G401 (cell line): ENCODE measurements at places on chromosomes 6 and 20.

GRCh38 chr6:90413396-90413795 is 116.8 kb upstream of the BACH2 start:
- DNase-seq: no peak

GRCh38 chr6:130018744-130019325 is 454 bp downstream of the L3MBTL3 start:
- no peak for DNase-seq

DNA sequence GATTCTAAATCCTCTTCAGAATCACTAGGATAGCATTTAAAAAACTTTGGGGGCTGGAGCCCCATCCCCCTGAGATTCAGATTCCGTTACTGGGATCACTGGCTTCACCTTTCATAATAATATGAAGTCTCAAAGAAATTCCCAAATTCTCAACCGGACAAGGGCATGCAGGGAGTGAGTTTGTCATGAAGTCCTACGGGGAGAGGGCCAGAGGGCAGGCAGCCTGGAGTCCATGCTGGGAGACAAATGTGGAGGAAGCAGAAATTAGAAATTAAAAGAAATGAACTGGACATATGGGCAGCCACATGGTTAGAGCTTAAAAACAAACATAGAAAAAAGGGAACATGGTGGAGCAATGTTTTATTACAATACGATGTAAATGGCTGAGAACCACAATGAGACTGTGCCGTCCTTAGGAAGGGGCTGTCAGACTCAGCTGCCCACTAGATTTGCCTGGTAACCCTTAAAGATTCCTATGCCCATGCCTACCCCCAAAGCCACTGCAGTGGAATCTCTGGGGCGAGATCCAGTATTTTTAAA is 142.6 kb downstream of the CEBPB start:
- DNase-seq: no peak

GRCh38 chr20:62051144-62051543 is 14.5 kb downstream of the TAF4 start:
- no peak for DNase-seq

- DNase-seq: no peak
These were observed 132.3 kb downstream of the TINAG start for GRCh38 chr6:54440549-54440948.

GRCh38 chr6:155200012-155200411 is 63.8 kb upstream of the CLDN20 start:
- no peak for DNase-seq

DNA sequence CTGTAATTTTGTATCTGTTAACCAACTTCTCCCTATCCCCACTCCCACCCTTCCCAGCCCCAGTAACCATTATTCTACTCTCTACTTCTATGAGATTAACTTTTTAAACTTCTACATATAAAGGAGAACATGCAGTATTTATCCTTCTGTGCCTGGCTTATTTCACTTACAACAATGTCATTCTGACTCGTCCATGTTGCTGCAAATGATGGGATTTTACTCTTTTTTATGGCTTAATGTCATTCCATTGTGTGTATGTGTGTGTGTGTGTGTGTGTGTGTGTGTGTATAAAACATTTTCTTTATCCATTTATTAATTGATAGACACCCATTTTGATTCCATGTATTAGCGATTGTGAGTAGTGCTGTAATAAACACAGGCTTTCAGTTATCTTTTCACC is 76.1 kb downstream of the COL19A1 start:
- DNase-seq: no peak

GRCh38 chr6:34554291-34555006 is 1.7 kb downstream of the SPDEF start:
- DNase-seq: no peak

- peak; percentile 82 for DNase-seq
These were observed 757 bp downstream of the RAET1E start for GRCh38 chr6:149897015-149897697.

DNA sequence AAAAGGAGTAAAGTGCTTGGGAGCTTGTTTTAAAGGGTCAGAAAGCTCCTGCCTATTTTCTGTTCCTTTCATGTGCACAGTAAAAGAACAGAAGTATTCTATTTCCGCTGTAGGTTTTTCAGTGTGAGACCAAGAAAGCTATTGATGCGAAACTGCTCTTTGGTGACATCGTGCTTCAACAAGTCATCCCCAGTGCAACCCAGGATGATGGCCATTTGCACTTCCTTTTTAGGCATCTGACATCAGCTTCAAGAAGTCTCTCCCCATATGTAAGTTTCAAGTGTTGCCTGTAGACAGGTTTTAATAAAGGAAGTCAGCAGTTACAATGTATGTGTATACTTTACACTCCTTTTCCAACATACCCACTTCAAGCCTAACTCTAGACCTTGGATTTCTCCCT is 131.6 kb downstream of the RFX6 start:
- DNase-seq: no peak

- no peak for DNase-seq
These were observed 46.7 kb upstream of the EPB41L1 start for GRCh38 chr20:36107881-36108280.

DNA sequence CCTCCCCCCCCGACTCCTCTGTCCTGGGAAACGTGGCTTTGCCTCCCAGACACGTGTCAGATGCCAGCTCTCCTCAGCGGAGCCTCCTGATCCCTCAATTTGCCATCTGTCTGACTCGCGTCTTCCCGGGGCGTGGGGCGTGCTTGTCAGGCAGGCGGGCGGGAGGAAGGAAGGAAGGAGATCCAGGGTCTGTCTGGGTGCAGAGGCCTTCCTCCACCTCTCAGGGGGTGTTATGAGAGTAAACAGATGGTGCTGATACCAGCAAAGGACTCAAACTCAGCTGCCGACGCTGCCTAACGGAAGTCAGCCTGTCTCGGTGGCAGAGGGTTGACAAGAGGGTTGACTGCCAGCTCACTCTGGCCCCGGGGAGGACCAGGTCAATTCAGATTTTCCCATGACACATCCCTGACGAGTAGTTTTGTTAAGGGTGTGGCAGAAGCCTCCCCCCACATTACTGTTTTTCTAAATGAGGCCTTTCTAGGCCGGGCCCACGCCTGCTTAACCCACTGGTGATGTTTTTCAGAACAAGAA is 17.0 kb downstream of the UQCC2 start:
- DNase-seq: peak; percentile 89

GRCh38 chr20:41505184-41505583 is 113.0 kb downstream of the CHD6 start:
- no peak for DNase-seq

DNA sequence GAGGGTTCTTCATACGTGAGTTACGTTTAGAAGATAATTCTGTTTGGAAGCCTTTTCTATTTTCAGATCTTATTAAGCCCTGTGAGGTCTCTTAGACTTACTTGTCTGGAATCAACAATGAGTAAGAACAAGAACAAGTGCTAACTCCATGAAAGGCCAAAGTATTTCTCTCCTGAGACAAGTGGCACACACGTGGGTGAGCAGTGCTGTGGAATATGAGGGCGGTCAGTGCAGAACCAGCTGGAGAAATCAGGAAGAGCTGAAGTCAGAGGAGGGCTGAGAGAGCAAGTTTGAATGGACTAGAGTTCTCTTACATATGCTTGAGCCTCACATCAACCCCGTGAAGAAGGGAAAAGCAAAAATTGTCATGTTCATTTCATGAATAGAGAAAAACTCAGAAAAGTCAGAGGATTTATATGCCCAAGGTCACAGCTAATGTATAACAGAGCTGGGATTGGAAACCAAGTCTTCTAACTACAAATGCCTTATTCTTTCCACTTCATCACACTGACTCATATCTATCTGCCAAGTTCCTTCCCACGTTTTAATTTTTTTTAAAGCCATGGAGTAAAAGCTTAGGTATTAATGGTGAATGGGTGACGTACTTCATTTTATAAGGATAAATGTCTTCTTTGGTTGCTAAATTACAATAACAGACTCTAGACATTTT is 201.3 kb upstream of the DTNBP1 start:
- no peak for DNase-seq

- no peak for DNase-seq
These were observed 124.2 kb upstream of the GMDS start for GRCh38 chr6:2369606-2370005.

- DNase-seq: peak; percentile 97
These were observed 44.2 kb upstream of the ARMC2 start for GRCh38 chr6:108803982-108804490.

DNA sequence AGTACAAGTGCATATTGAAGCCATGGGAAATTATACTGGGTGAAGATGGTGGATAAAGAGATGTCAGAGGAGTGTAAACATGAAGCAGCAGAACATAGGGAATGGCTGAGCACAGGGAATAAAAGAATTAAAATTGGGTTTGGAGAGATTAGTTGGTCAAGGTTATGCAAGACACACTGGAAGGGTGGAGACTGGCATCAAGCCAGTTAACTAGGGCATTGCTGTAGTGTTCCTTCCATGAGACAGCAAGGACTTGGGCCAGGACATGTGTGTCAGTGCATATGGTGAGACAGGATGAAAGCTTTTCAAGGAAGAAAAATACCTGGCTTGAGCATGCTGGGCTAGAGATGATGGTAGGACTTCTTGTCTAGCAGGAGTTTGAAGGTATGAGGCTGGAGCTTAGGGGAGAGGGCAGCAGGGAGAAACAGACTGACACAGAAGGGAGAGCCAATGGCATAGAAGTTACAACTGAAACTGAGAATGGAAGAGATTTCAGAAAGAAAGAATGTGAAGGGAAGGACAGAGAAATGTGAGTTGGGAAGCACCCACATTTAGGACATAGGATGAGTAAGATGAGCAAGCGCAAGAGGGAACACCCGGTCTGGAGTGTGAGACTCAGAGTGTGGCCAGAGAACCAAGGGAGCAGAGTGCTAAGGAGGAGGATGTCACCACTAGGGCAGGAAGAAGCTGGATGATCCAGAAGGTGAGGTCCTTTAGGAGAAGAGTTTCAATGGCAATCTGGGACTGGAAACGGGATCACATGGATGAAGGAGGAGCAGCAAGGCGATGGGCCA is 14.5 kb upstream of the TMEM170B start:
- no peak for DNase-seq

GRCh38 chr6:29945281-29945820 is 3.0 kb downstream of the HLA-A start:
- DNase-seq: no peak

- no peak for DNase-seq
These were observed 4.8 kb downstream of the TGM6 start for GRCh38 chr20:2385496-2385895.

- no peak for DNase-seq
These were observed 89.3 kb upstream of the ZNFX1 start for GRCh38 chr20:49367113-49367512.

GRCh38 chr6:81751388-81752083 is 945 bp downstream of the TENT5A start:
- peak; percentile 66 for DNase-seq

- no peak for DNase-seq
These were observed 12.9 kb downstream of the ANKS1A start for GRCh38 chr6:34901930-34902329.

- no peak for DNase-seq
These were observed 36.6 kb downstream of the DUSP22 start for GRCh38 chr6:328924-329323.

- DNase-seq: no peak
These were observed 51.1 kb downstream of the FAM83B start for GRCh38 chr6:54897462-54898189.

- no peak for DNase-seq
These were observed 88.2 kb upstream of the DST start for GRCh38 chr6:56730663-56731529.

DNA sequence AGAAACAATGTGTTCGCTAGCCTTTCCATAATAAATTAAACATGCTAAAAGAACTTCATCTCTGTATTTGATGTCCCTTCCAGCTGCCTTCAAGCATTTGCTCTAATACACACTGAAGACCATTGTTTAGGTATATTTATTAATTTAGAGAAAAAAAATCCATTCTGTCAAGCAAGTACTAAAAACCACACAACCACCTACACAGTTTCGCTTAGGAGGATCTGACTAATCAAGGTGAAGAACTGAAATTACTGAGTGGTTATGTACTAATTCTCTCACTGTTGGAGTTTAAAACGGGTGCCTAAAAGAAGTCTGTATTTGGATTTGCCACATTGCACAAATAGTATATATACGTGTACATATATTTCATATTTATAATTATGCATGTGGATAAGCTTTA is 58.9 kb downstream of the GMDS start:
- DNase-seq: no peak

GRCh38 chr6:151566557-151566956 is 72.7 kb downstream of the CCDC170 start:
- no peak for DNase-seq

- DNase-seq: no peak
These were observed 25.0 kb downstream of the TTK start for GRCh38 chr6:80029470-80029869.

DNA sequence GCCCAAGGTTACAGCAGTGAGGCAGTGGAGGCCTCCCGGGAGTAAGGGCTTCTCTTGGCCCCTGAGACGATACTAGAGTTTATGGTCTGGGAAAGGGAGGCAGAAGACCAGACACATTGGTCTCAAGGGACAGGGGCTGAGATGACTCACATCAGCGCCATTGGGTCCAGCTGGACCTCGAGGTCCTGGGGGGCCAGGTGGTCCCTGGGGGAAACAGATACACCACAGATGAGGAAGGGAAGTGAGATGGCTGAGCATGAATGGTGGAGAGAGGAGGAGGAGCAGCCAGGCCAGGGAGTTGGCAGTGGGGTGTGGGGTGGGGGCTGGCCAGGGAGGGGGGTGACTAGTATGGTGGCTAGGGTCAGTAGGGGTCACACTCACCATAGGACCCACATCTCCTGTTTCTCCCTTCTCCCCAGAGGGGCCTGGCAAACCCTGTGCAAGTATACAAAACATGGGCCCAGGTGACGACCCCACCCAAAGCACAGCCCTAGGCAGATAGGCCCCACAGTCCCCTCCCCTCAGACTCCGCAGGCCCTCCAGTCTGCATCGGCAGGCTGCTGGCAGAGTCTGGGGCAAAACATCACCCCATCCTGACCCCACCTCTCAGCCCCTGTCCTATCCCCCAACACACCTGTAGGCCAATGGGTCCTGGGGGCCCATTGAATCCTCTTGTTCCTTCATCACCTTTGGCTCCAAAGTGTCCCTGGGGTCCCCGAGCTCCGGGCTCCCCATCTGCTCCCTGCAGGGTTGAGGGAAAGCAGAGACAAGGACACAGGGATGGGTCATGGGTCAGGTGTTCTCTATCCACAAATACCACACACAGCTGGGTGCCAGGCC is 21.9 kb downstream of the COL11A2 start:
- no peak for DNase-seq

DNA sequence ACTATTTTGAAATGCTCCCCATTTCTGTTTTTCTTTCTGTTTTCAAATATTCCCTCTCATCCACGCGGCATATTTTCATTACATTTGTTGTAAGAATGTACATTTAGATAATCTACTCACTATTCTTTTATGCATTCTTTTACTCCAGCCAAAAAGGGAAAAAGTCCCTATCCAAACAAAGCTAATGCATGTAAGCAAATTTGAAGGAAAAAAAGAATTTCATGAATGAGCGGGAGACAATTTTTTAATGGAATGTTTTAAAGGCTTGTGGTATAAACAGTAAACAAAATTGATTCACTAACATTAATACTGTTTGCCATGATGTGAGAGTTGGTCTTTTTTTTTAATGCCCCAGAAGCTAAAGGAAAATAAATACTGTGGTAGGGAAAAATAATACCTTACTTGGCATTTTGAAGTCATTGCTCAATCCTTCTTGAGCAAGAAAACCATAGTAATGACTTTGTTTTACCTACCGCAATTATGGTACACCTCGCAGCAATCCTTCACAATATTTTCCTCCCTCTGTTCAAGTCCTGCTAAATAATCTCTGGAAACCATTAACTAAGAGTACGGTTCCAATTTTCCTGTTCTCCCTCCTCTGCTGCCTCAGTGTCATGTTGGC is 79.0 kb downstream of the BACH2 start:
- DNase-seq: peak; percentile 12
